GM20000 (cell line): ENCODE measurements at places on chromosomes 5 and 9.

GRCh38 chr5:126805063-126805462 lies 28.1 kb downstream of the LMNB1 start:
- no peak for DNase-seq

GRCh38 chr9:132224645-132225044 lies 62.8 kb downstream of the NTNG2 start:
- no peak for DNase-seq

GRCh38 chr9:121434969-121435368 lies 64.7 kb downstream of the GGTA1 start:
- no peak for DNase-seq

GRCh38 chr5:144391044-144391443 lies 220.4 kb downstream of the KCTD16 start:
- no peak for DNase-seq

- no peak for DNase-seq
These were observed 55.2 kb downstream of the HSPA4 start for GRCh38 chr5:133106761-133107572.

DNA sequence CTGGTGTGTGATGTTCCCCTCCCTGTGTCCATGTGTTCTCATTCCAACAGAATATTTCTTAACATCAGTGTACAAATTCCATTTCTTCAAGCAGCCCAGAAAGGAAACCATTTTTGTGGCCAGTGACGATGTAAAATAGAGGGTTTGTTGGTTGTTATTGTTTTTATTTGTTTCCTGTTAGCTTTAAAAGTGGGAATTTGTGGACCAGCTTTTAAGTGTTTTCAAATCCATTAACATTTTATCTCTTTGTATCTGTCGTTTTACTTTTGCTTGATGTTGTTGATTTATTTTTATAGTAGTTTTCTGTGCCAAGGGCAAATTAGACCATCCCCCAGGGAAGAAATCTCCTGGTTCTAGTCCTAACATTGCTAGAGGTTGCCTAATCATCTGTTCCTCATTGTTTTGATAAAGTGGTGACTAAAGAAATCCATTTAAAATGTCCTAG lies 100.0 kb downstream of the GDNF start:
- DNase-seq = no peak

DNA sequence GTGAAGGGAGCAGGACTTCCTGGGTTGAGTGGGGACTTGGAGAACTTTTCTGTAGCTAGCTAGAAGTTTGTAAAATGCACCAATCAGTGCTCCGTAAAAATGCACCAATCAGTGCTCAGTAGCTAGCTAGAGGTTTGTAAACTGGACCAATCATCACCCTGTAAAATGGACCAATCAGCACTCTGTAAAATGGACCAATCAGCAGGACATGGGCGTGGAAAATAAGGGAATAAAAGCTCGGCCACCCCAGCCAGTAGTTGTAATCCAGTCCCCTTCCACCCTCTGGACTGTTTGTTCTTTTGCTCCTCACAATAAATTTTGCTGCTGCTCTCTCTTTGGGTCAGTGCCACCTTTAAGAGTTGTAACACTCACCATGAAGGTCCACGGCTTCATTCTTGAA lies 29.5 kb downstream of the SPATA31C2 start:
- DNase-seq = no peak

- DNase-seq = peak; percentile 30
These were observed 253.4 kb downstream of the ARHGAP26 start for GRCh38 chr5:143023411-143024096.

DNA sequence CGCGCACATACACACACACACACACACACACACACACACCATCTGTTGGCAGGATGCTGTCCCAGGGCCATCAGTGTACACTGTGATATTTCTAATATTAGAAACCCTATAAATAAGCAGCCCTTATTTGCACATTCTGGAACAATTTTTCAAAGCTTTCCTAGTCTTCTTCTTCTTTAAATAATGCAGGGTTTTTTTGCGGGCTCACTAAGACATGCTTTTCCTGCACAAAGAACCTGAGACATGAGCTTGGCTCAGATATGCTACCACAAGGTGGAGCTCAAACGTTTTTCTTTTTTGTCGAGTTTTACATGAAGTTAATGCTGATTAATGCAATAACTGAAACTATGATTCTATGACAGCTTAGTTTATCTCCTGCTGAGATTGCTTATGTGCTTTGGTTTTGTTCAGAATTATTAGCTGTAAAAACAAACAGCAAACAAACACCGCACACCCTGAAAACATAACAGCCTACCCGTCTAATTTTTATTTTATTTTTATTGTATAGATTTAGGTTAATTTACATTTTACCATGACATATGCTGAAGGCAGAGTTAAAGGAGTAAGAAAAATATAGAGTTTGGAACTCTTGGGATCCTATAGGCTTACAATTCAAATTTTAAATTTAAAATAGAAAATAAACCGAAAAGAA lies 95.8 kb downstream of the ALDH1A1 start:
- DNase-seq = peak; percentile 40
